ENCODE measurements at places on chromosomes 12 and 14.

- no peak for DNase-seq
Observed at GRCh38 chr14:49907186-49907585, 14.3 kb downstream of the ARF6 start.

DNA sequence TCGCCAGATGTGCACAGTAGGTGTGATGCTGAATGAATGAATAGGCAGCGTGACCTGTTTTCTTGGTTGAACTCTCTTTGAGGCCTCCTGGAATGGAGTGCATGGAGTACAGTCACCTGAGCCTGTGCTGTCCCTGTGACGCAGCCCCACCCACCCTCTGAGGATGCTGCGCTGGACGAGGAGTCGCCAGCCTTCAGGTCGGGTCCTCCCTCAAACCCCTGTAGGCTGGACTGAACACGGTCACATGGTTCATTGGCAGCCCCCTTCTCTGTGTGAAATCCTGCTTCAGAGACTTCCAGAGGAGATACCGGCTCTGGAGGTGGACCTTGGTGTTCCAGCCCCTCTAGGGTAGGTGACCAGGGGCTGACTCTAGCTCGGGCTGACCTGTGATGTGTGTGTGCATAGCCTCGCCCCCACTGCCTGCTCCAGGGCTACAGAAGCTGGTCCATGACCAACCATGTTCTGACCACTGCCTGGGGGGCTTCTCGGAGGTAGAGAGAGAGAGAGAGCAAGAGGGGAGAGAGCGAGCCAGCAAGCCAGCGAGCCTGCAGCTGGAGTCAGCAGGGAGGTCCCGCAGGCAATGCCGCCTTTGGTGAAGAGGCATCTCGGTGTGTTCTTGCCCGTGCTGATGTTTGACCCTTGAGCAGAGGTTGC is 158.0 kb upstream of the RTL1 start:
- DNase-seq, result no peak

DNA sequence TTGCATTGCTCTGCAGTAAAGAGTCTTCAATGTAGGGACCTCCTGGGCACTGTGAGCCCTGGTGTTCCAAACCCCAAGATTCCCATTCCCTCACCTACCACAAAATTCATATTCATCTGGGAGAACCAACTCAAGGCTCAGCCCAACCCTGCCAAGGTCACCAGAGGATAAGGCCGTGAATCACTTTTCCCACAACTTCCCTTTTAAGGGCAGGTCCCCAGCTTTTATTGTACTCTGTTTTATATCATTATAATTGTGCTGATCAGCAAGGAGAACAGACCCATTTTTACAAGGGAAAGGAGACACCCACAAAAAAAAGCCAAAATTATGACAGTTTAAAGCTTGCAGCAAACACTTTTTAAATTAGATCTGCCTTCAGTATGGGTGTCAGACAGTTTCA is 363.0 kb upstream of the FKBP4 start:
- no peak for DNase-seq

GRCh38 chr12:1880153-1880845 is 38.2 kb downstream of the CACNA2D4 start:
- peak; percentile 21 for DNase-seq

DNA sequence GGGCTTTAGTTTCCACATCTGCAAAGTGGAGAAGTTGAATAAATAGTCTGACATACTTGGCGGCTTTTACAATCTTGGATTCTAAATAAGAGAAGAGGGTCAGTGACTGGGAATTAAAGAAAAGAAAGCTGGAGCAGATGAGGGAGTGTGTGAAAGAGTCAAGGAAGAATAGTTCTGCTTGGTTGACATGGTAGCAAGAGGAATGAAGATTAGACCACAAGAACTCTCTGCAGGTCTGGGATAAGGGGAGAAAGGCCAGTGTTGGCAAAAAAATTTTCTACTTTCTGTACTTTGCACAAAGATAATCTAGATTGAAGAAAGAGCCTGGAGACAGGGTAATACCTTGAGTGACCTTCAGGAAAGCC is 5.9 kb downstream of the ITGB7 start:
- DNase-seq, result no peak

- no peak for DNase-seq
Observed at GRCh38 chr12:32440120-32440865, 40.9 kb downstream of the FGD4 start.

DNA sequence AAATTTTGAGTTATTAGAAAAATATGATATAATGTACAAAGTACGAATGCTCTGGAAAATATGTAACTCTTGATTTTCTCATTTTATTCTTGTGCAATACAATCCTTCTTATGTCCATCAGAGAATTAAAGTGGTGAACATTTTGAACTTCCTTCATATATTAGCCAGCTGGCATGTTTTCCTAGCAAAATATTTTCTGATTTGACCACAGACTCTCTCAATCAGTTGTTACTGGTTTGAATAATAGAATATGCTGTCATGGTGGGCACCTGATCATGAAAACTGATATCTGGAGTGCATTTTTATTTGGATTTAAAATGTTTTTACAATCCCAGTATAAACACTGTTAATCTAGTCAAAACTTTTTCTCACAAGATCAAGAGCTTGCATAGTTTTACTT is 24.2 kb downstream of the PARPBP start:
- DNase-seq, result no peak
